ENCODE measurements at places on chromosomes 2 and 18.

DNA sequence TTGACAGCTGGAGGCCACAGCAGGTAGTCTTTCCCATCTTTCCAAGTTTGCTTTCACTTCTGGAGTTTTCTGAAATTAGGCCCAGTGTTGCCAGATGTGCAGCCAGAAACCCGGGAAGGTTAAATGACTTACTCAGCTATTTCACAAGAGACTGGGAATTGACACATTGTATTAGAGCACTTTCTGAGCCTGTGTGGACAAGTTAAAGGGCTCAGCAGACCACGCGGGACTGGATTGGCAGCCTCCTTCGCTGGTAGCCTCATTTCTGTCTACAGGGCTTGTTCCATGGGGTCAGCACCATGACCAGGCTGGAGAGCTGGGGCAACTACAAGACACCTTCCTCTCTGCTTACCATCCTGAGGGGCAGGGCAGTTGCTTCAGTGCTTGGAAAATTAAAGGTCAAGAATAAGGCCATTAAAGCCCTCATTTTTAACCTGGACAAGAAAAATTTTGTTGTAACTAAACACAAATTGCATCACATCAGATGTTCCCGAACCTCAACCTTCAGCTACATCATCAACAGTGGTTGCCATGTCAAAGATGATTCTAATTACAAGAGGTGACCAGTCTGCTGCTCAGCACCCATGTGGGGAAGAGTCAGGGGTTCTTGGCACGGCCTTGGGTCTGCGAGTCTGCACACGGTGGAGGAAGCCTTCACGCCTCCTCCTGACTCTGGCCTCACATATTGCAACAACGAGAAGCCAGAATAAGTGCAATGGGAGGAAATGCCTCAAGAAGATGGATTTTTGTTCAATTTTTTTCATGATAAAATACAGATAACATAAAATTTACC lies 279.5 kb upstream of the RAB6C start:
- DNase-seq, result no peak

GRCh38 chr18:48934723-48935432 lies 15.9 kb downstream of the SMAD7 start:
- no peak for DNase-seq

DNA sequence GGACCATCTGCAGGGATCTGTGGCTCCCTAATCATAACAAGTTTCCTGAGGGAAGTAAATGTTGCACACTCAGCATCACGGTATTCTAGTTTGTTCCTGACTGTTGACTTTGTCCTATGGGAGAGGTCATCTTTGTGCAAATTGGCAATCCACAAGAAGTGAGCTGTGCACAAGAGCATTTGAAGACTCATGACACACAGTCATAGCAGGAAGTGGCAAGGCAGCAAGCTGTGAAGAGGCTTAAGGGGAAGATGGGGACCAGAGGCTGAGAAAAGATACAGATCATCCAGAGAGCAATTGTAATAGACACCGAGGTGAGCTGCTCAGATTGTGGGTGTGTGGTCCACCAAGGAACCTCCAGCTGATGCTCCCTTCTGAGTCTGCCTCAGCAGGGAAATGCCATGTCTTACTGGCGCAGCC lies 2.7 kb downstream of the TNP1 start:
- no peak for DNase-seq

GRCh38 chr2:238128061-238128440 lies 10.4 kb upstream of the KLHL30 start:
- DNase-seq, result no peak

DNA sequence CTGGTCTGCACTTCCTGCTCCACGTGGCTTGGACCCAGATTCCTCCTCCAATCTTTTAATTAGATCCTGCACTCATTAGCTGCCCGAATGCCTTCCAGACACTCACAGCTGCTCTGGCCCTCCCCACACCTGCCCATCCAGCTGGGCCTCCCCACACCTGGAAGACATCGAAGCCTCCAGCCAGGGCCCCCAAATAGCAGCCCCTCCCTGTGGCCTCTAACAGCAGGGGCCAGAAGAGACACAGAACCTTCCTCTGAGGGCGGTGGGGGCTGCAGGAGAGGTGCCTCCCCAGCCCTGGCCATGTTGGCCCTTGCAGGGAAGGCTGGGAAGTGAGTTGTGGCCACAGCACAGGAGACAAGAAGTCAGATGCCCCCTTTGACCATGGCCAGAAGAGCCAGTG lies 252.8 kb downstream of the DYSF start:
- DNase-seq, result no peak

- no peak for DNase-seq
Measured at GRCh38 chr2:212147921-212148513, 390.6 kb downstream of the ERBB4 start.

DNA sequence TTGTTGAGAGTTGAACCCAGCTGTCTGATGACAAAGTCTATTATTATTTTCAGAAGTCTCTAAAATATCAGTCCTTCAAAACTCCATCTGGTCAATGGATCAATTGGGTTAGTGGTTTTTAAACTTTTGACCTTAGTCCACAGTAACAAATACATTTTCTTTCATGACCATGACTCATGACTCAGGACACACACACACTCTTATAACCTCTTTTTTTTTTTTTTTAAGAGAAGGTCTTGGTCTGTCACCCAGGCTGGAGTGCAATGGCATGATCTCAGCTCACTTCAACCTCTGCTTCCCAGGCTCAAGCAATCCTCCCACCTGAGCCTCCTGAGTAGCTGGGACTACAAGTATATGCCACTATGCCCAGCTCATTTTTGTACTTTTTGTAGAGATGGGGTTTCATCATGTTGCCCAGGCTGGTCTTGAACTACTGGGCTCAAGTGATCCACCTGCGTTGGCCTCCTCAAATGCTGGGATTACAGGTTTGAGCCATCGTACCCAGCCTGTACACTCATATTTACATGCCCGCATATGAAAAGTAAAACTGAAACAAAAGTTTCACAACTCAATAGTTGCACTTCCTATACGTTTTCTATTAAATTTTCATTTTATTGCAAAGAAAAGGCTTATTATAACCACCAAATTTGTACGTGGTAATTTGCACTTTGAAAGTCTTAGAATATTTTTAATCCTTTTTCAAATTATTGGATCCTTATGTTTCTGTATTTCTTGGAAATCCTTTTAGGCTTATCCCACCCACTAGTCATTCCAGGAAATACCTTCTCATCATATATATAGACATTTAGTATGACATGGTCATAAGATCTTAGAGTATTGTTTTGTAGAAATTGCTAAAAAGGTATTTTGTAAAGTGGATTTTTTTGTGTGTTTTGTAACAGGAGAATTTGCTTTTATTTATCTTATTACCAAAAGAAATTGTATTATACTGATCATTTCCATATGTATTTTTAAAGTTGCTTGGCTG lies 199.0 kb downstream of the LPIN1 start:
- no peak for DNase-seq

DNA sequence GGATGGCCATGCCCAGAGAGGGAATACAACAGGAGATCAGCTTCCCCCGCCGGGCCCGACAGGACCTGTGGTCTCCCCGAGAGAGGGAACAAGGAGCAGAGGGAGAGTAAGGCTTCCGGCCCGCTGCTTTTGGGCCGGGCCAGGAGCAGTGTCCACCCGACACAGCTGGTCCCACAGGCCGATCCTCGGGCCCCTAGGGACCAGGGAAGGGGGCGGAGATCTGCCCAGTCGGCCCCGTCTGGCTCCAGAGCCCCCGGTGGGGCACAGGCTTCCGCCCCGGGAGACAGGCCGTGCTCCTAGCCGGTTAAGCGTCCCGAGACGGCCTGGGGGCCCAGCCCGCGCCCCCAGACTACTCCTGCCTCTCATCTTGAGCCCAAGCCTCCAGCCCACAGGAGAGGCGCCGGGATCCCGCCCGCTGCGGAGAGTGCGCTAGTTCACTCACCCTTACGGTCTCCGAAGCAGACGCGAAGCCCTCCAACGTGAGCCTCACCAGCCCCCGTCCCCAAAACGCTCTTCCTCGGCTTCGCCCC lies at the start of gene MCFD2:
Gene MCFD2, minus strand, starts transcription at position 526 of the 530 bp plus-strand sequence. CDS start 6,635 bp downstream, outside the sequence.
- DNase-seq, result no peak

- DNase-seq, result no peak
Measured at GRCh38 chr2:18268400-18268799, 292.1 kb downstream of the RDH14 start.

DNA sequence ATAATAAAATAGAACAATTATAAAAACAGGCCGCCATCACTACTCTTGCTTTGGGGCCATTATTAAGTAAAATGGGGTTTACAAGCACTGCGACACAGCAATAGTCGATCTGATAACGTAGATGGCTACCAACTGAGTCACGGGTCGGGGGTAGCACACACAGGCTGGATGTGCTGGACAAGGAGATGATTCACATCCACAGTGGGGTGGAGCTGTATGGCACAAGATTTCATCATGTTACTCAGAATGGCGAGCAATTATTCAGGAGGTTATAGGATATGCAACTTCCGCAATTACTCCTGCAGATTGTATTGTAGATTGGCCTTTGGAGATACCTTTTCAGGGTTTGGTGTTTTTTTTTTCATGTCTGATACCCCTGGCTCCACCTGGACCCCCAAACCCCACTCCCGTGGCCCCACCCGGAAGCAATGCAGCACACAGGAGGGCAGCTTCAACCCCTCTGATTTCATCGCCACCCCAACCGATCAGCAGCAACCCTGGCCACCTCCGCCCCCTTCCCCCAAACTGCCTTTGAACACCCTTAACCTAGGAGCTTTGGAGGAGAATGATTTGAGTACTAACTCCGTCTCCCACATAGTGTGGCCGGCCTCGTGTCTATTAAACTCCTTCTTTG lies 21.4 kb upstream of the MLPH start:
- no peak for DNase-seq

DNA sequence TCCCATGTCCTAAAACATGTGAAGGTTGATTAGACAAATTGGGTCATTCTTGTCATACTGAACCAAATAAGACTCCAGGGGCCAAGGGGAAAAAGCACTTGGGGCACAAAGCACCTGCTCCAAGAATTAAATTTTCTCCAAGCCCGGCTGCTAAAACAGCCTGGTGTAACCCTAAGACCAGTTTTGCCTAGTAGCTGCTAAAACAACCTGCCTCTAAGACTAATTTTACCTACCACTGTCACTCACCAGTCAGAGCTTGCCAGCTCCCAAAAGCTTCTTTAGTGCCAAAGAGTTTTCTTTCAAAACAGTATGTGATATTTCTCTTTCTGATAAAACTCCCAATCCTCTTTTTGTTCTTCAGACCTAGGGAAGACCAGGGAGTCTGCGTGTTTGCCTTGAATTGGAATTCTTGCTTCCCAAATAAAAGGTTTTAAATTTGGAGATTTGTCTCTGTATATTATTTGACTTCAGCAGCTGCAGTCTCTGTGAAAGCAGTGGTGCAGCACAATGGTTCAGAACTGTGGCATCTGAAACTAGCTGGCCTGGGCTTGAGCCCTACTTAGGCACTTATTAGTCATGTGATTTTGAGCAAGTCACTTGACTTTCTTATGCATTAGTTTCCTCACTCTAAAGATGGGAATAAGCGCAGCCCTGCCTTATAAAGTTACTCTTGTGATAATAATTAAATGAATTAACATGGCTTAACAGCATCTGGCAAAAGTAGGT lies 16.2 kb upstream of the APOB start:
- DNase-seq, result no peak

- DNase-seq, result no peak
Measured at GRCh38 chr2:240931319-240931949, 25.3 kb downstream of the CROCC2 start.

- no peak for DNase-seq
Measured at GRCh38 chr18:78986018-78986481, 6.4 kb downstream of the SALL3 start.

- DNase-seq, result no peak
Measured at GRCh38 chr18:23977719-23978483, 36.7 kb upstream of the TTC39C start.

Data from stimulated activated CD8-positive, alpha-beta memory T cell treated with anti-CD3 and anti-CD28 coated beads, Interleukin-7, amount 100 ng/mL, for 24 hours (primary cell).